ENCODE measurements at places on chromosomes 2 and 18.

GRCh38 chr2:120007851-120008250, 5.0 kb upstream of the EPB41L5 start:
- DNase-seq: no peak

GRCh38 chr2:54274781-54275242, 18.8 kb upstream of the TSPYL6 start:
- DNase-seq: no peak

DNA sequence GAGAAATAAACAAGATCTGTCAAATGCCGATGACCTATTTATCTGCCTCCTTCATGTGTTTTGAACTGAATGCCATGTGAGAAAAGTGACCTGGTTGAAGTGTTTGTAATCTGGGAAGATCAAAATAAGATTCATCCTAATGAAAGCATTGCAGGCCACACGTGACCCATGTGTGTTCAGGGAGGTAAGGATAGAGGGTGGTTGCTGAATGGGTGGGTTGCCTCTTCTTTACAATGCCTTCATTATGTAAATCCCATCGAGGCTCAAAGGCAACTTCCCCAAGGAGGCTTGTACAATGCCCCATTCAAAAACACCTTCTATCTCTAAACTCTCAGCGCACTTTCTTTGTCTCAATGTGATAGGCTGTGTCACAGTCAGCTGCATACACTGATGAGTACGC, 273.1 kb downstream of the LRATD1 start:
- no peak for DNase-seq

GRCh38 chr2:205361272-205361671, 321.0 kb upstream of the NRP2 start:
- no peak for DNase-seq

- no peak for DNase-seq
Measured at GRCh38 chr2:69776886-69777785, 35.2 kb downstream of the ANXA4 start.

DNA sequence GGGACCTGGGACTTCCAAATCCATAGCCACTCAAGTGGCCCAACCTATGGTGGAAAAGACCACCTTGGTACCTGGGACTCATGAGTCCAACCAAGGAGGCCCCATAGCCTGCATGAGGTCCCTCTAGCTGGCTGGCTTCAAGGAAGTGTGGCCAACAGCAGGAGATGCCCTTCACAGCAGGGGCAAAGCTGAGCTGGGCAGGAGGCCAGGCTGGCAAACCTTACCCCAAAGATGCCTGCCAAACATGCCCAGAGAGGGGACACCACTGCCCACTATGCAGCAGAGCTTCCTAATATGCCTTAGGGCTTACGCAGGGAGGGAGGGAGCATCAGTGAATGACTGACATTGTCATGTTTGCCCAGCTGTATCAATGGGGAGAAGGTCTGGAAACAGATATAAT, 188.0 kb upstream of the GLI2 start:
- no peak for DNase-seq

DNA sequence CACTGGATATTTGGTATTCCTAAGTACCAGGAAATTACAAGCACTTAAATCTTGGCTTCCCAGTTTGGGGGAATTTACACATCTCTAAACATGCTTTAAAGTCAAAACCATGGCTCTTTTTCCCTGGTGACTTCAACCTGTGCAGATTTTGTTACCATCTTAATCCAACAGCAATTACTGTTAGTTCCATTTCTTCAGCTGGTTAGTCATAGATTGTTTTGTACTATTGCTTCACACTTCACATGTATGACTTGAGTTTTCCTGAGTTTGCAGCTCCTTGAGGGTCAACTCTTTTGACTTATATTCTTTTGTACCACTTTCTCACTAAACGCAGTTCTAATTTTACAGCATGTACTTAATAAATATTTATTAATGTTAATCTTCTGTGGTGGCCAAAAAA, 203.4 kb upstream of the RND3 start:
- DNase-seq: no peak

- no peak for DNase-seq
Measured at GRCh38 chr2:49933711-49934110, 779.4 kb upstream of the FSHR start.

DNA sequence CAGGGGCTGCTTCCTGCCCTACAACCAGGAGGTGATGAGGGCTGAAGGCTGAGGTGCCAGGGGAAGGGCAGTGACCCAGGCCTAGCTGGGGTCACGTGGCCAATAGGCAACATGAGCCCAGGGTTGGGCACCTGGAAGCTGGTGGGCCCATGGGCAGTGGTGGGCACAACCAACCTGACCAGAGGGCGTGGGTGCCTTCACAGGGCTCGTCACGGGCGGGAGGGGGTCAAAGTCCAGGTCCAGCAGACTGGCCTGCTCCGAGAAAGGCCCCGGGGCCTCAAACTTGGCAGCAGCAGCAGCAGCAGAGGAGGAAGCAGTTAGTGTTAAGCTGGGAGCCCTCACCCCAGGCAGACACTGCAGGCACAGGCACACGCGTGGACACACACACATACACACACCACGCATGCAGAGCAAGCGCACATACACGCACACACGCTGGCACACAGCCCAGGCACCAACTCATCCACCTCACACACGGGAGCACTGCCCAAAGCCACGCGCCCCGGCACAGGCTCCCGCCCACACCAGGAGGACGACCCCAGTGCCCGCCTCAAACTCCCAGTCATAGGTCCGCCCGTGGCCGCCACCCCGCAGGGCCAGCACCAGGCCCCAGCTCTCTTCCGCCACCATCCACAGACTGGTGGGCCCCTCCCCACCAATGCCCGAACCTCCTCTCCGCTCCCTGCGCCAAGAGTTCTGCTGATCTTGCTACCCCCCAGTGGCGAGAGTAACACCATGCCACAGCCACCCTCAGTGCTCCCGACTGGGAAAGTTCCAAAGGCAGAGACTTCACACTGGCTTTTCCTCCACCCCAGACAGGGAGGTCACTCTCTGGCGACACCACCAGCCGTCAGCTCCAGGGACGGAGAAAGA, 53.0 kb downstream of the BIN1 start:
- no peak for DNase-seq

- no peak for DNase-seq
Measured at GRCh38 chr18:22641958-22642357, 224.2 kb upstream of the CTAGE1 start.

DNA sequence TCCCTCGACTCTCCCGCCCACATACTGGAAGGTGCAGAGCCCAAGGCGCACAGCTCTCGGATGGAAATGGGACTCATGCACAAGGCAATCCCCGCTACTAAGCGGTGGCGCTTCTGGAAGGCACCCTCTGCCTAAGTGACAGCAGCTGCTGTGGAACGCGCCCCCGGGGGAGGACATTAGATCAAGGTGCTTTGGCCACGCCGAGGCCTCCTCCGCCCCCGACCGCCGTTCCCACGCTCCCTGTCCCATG, 202 bp downstream of the MCEE start:
- no peak for DNase-seq

DNA sequence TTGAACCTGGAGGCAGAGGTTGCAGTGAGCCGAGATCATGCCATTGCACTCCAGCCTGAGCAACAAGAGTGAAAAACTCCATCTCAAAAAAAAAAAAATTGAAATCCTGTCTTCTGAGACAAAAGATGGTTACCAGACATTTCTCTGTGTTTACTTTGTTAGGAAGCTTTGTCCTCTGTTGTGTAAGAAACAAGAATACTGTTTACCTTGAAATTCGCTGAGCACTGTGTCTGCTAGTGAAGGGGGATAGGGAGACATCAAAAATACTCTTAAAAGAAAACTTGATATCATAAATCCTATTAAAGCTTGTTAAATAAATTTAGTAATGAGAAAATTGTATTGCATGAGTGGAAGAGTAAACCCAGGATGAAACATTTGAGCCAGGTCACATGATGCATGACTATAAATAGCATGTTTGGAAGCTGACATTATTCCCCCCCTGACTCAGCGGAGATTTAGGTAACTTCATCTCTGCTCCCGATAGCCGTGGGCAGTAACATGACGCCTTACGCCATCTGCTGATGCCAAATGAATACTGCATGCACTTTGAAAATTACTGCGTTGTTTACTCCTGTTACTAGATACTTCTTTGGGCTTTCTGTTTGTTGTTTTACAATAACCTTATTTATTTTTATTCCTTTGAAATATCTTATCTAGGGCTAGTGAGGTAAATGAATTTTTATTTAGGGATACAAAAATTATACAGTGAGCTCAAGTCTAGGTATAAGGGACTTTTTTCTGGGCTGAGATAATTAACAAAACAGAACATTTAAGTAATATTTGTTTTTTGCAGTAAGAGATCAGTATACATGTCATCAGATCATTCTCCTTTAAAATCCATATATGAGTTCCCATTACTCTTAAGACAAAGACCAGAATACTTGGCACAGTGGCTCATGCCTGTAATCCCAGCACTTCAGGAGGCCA, 134.9 kb downstream of the MAP3K20 start:
- peak; percentile 71 for DNase-seq

DNA sequence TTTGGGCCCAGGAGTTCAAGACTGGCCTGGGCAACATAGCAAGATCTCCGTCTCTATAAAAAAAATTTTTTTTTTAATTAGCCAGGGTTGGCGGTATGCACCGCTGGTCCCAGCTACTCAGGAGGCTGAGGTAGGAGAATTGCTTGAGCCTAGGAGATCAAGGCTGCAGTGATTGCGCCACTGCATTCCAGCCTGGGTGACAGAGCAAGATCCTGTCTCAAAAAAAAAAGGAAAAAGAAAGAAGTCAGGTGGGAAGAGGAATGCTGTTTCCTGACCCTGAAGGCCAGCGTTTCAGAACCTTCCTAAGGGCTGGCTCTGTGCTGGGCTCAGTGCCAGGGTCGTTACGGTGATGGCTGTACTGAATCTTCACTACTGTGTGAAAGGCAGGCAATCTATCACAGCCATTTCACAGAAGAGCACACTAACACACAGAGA, 35.0 kb upstream of the AGAP1 start:
- peak; percentile 29 for DNase-seq

GRCh38 chr2:149020432-149020851, 18.1 kb upstream of the LYPD6B start:
- DNase-seq: no peak
